Left renal cortex interstitium (tissue), 4 donors: ENCODE measurements at places on chromosomes 6 and 20. TPM values are rescaled to one million over a fixed set of nuclear protein-coding genes. Genes with fewer than 3 reads are reported as not detected.

The GLP1R gene
- polyA plus RNA-seq: 0.71 TPM

The CST7 gene
- 0.51 TPM for polyA plus RNA-seq

The TAF8 gene
- 19.5 TPM for polyA plus RNA-seq

The PDE10A gene
- polyA plus RNA-seq: 32.6 TPM

The MARCKS gene
- polyA plus RNA-seq: 224 TPM

The CAP2 gene
- polyA plus RNA-seq: 15.8 TPM

The TUBB1 gene
- polyA plus RNA-seq: 1.7 TPM

The PRRC2A gene
- 202 TPM for polyA plus RNA-seq

The BPIFB2 gene
- polyA plus RNA-seq: not detected

The SLC13A3 gene
- polyA plus RNA-seq: 19.1 TPM

The RPP40 gene
- 11.7 TPM for polyA plus RNA-seq

The KATNA1 gene
- 26.2 TPM for polyA plus RNA-seq

The USP49 gene
- polyA plus RNA-seq: 9.2 TPM

The GGTLC1 gene
- not detected for polyA plus RNA-seq

The HRH3 gene
- 0.08 TPM for polyA plus RNA-seq

The PRICKLE4 gene
- polyA plus RNA-seq: 6.5 TPM

The WASF1 gene
- 51.3 TPM for polyA plus RNA-seq

The PABPC1L gene
- 72.1 TPM for polyA plus RNA-seq

The ESF1 gene
- 26.0 TPM for polyA plus RNA-seq

The DLL1 gene
- 14.7 TPM for polyA plus RNA-seq

The PRR18 gene
- polyA plus RNA-seq: 0.30 TPM

The COL10A1 gene
- polyA plus RNA-seq: 0.48 TPM

The C6orf58 gene
- 1.4 TPM for polyA plus RNA-seq

The SYCP2L gene
- polyA plus RNA-seq: 5.7 TPM

The HELZ2 gene
- 16.7 TPM for polyA plus RNA-seq

The SYTL3 gene
- polyA plus RNA-seq: 3.5 TPM

The DACT2 gene
- 22.2 TPM for polyA plus RNA-seq

The ENPP4 gene
- 19.2 TPM for polyA plus RNA-seq

The RAD21L1 gene
- not detected for polyA plus RNA-seq

The LY6G6F gene
- polyA plus RNA-seq: 0.44 TPM

The MAS1 gene
- not detected for polyA plus RNA-seq

The GNAS-AS1 gene
- 2.1 TPM for polyA plus RNA-seq

The SLC24A3 gene
- polyA plus RNA-seq: 3.9 TPM

The MROH8 gene
- polyA plus RNA-seq: 4.6 TPM

The PDCD2 gene
- polyA plus RNA-seq: 78.9 TPM

The HAO1 gene
- 0.27 TPM for polyA plus RNA-seq

The SIRPD gene
- polyA plus RNA-seq: not detected

The NQO2 gene
- 80.3 TPM for polyA plus RNA-seq

The LRRC1 gene
- 26.1 TPM for polyA plus RNA-seq

The NRSN2 gene
- polyA plus RNA-seq: 56.4 TPM

The LPA gene
- polyA plus RNA-seq: 0.11 TPM

The TP53INP2 gene
- 14.9 TPM for polyA plus RNA-seq

The TOX2 gene
- polyA plus RNA-seq: 4.9 TPM

The TRDN gene
- polyA plus RNA-seq: 4.7 TPM

The NFS1 gene
- 29.6 TPM for polyA plus RNA-seq

The TSPYL4 gene
- polyA plus RNA-seq: 62.3 TPM

The JAG1 gene
- polyA plus RNA-seq: 243 TPM

The DEFB124 gene
- polyA plus RNA-seq: not detected
